ENCODE measurements at places on chromosomes 2 and 18. TPM values are rescaled to one million over a fixed set of nuclear protein-coding genes. Genes with fewer than 3 reads are reported as not detected.

Gene KCNG2
- total RNA-seq: not detected

Gene ABCG5
- not detected for total RNA-seq

Gene CCBE1
- 5.8 TPM for total RNA-seq

Gene GAL3ST2
- total RNA-seq: 3.9 TPM

Gene SLC8A1
- total RNA-seq: 13.5 TPM
